CD8-positive, alpha-beta memory T cell (primary cell): ENCODE measurements at places on chromosomes 3 and 15. TPM values are rescaled to one million over a fixed set of nuclear protein-coding genes. Genes with fewer than 3 reads are reported as not detected.

The C3orf20 gene
- 0.07 TPM for total RNA-seq

The PRSS50 gene
- total RNA-seq = not detected

The RAB6B gene
- 0.24 TPM for total RNA-seq

The CCR9 gene
- total RNA-seq = 8.3 TPM

The CCDC54 gene
- total RNA-seq = not detected

The A4GNT gene
- total RNA-seq = not detected

The LTK gene
- total RNA-seq = 0.31 TPM

The FSIP1 gene
- 0.38 TPM for total RNA-seq

The EFHB gene
- total RNA-seq = 1.3 TPM

The IL17RB gene
- total RNA-seq = 2.1 TPM

The TMEM39A gene
- 44.4 TPM for total RNA-seq

The ACTR8 gene
- total RNA-seq = 34.7 TPM

The ZNF660 gene
- 0.53 TPM for total RNA-seq

The STRIT1 gene
- not detected for total RNA-seq

The CPA3 gene
- not detected for total RNA-seq

The SNAPC5 gene
- total RNA-seq = 55.5 TPM

The ADAMTS9 gene
- not detected for total RNA-seq

The IL1RAP gene
- total RNA-seq = 11.5 TPM

The GPR156 gene
- total RNA-seq = 0.04 TPM

The CCDC191 gene
- 1.5 TPM for total RNA-seq

The HES1 gene
- not detected for total RNA-seq

The TMEM207 gene
- not detected for total RNA-seq

The PARP3 gene
- 11.5 TPM for total RNA-seq

The GOLGA8S gene
- 0.07 TPM for total RNA-seq
